NAMALWA (cell line): ENCODE measurements at places on chromosomes 1 and 21.

- no peak for DNase-seq
Observed at GRCh38 chr1:211929683-211930082, 99.1 kb upstream of the LPGAT1 start.

GRCh38 chr1:8348777-8349472, 31.0 kb downstream of the SLC45A1 start:
- DNase-seq: peak; percentile 85

GRCh38 chr1:188988589-188988988, 1489.1 kb downstream of the BRINP3 start:
- DNase-seq: no peak

DNA sequence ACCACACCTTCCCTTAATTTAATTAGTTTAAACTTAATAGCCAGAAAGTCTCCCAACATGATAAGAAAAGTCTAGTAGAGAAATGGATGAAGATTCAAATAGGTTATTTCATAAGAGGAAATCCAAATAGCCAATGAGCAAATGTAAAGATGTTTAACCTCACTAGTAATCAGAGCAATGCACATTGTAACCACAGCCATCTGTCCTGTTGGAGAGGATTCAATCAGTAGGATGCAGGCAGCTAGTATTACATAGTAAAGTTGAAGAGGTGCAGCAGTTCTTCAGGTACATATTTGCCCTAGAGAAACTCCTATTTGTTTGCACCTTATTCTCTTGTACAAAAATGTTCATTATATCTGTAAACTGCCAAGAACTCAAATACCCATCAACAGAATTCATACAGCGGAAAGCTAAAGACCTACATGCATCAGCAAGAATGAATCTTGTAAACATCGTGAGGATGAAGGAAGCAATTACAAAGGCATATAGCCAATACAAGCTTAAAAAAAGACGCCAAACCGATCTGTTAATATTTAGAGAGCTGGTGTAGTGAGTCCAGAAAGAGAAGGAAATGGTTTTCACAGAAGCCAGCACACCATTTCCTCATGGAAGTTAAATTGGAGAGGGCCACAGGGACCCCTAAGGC, 27.9 kb downstream of the DIP2A start:
- DNase-seq: no peak

- no peak for DNase-seq
Observed at GRCh38 chr1:15299179-15299578, 52.2 kb downstream of the FHAD1 start.

- no peak for DNase-seq
Observed at GRCh38 chr1:235527196-235527814, 23.1 kb upstream of the B3GALNT2 start.

DNA sequence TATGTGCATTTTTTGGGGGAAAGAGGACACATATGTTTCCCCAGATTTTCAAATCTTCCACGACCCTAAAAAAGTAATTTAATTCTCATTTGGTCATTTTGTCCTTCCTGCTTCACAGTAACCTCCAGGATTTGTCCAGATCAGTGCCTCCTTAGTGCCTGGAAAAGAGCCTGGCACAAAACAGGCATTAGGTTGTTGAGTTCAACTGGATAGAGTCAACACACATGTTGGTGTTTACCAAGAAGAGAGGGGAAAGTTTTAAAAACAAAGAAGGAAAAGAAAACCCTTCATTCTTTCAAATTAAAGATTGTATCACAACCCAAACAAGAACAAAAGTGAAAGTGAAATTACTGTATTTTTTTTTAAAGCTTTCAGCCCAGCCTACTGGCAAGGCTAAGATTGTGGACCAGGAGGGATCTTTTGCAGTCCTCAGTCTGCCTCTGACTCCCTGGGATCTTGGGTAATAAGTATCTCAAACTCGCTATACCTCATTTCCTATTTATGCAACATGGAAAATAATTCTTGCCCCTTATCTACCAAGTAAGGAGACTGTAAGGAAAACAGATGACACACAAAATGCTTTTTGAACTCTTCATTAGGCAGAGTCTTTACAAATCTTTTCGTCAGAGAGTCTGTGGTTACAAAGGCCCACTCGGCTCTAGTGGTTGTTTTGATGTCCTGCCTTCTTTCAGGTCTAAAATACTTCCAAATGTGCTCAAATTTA, 57.8 kb downstream of the ZNF281 start:
- peak; percentile 26 for DNase-seq

GRCh38 chr21:45246386-45247320, 41.0 kb downstream of the POFUT2 start:
- no peak for DNase-seq

DNA sequence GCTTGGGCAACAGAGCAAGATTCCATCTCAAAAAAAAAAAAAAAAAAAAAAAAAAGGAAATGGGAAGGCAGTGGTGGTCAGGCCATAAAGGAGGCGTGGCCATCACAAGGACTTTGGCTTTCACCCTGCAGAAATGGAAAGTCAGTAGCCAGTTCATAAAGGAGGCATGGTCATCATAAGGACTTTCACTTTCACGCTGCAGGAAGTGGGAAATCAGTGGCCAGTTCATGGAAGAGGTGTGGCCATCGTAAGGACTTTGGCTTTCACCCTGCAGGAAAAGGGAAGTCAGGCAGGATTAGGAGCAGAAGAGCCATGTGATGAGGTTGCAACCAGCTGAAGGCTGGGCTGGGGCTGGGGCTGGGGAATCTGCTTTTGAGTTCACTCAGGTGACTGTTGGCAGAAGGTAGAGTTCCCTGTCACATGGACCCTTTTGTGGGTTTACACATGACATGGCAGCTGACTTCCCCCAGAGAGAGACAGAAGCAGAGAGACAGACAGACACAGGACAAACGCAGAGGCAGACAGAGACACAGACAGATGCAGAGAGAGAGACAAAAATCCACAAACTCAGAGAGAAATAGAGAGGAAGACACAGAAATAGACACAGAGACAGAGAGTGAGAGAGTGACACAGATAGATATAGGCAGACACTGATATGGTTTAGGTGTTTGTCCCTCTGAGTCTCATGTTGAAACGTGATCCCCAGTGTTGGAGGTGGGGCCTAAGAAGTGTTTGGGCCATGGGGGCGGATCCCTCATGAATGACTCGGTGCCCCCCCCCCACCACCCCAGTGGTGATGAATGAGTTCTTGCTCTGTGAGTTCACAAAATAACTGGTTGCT, 263.9 kb upstream of the KAZN start:
- DNase-seq: no peak

- DNase-seq: no peak
Observed at GRCh38 chr1:146029117-146029516, 7.6 kb upstream of the HJV start.

GRCh38 chr1:87951852-87952251, 623.2 kb downstream of the LMO4 start:
- no peak for DNase-seq

GRCh38 chr1:37171691-37172090, 137.4 kb upstream of the GRIK3 start:
- DNase-seq: no peak

DNA sequence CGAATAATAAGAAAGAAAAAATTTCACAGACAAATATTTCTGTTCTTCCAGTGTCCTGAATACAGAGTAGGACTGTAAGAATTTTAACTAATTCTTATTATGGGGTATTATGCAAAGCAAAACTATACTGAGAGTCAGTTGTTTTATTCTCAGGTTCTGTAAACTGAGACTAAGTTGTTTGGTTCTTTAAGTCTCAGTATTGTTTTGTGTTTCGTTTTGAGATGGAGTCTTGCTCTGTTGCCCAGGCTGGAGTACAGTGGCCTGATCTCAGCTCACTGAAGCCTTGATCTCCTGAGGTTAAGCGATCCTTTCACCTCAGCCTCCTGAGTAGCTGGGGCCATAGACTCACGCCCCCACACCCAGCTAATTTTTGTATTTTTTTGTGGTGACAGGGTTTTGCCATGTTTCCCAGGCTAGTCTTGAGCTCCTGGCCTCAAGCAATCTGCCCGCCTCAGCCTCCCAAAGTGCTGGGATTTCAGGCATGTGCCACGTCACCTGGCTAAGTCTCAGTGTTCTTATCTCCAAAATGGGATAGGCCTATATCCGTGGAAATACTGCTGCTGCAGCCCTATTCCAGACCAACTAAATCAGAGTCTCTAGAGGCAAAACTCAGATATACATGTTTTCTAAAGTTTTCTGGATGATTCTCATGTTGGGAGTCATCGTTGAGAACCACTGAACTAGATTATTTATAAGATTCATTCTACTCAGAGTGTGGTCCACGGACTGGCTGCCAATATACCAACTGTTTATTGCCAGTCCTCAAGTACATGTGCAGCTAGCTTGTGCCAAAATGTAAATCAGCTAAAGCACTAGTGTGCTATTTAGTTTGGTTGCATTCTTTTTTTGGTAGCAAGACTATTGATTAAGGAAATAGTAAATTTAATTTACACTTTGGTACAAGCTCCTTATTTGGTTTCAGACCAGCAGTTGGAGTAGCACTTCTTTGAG, 116.6 kb downstream of the HS2ST1 start:
- DNase-seq: no peak

- no peak for DNase-seq
Observed at GRCh38 chr1:200336101-200336845, 73.6 kb downstream of the ZNF281 start.

DNA sequence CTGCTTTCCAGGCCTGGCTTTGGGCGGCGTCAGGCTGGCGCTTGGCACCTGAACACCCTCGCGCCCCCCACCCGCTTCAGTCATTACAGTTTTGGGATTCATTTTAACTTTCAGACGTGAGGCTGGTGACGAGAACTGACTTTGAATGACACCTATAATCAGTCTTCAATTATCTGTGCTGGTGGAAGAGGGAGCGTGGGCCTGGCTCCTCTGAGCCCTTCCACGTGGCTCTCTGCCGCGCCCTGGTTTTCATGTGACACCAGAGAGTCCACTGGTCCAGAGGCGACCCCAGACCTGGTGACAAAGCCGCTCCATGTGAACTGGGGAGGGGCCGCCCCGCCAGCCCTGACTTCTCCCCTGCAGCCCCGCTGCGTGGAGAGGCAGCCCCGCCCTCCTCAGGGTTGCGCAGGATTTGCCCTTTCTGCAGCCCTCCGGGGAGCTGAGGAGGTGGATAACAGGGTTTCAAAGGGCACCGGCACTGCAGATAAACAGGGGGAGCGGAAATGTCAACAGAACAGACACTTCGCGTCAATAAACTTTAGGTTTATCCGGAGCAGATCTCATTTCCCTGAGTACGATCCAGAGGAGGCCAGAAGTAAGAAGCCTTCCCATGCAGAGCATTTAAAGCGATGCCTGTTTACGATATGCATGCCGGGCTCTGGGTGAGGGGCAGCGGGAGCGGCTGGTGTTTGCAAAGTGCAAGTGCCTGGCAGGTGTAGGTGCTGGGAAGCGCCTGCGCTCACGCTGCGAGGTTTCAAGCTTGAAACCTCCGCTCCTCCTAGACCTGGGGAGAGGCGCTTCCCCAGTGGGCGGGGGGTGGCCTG, 56.4 kb downstream of the AJAP1 start:
- DNase-seq: no peak

- no peak for DNase-seq
Observed at GRCh38 chr1:171717062-171717718, 24.7 kb downstream of the VAMP4 start.

GRCh38 chr1:10634428-10635084, 159.8 kb downstream of the PEX14 start:
- DNase-seq: no peak

- no peak for DNase-seq
Observed at GRCh38 chr21:46624050-46624449, 11.4 kb upstream of the PRMT2 start.

GRCh38 chr1:52707927-52708655, 9.9 kb upstream of the COA7 start:
- no peak for DNase-seq

DNA sequence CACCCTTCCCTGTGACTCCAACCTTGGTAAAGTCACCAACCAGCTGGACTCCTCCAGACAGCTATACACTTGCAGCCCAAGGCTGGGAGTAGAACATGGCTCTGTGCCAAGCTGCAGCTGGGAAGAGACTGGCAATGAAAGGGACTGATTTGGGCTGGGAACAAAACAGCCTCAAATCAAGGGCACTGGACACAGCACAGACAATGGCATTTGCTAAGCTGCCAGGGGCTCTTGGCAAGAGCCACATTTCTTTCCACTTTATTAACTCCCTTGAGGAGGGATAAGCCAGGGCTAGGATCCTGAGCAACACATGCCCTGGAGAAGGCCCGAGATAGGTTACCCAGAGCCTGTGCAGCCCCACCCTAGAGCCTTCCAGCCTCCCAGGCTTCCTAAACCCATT, 12.0 kb downstream of the SYT11 start:
- DNase-seq: no peak

GRCh38 chr1:192183788-192184187, 25.5 kb downstream of the RGS18 start:
- no peak for DNase-seq
